ENCODE measurements at places on chromosomes 13 and 19.
A peak's percentile ranks its signal among the peaks of the same experiment; 100 is the strongest.

DNA sequence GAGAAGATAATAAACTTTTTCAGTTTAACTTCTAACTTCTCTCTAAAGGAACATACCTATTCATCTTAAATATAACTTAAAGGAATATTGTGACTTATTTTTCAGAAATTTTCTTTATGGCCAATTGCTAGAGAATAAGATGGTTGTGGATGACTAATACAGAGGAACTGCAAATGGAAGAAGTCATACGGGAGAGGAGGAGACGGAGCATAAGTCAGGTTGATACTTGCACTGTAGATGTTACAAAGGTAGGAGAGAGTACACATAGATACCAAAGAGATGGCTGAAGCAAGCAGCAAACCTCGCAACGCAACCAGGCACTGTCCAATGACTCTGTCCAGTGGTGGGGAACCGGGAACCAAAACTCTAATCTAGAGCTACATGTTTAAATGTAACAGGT is 963.4 kb downstream of the PCDH9 start:
- no peak for DNase-seq

DNA sequence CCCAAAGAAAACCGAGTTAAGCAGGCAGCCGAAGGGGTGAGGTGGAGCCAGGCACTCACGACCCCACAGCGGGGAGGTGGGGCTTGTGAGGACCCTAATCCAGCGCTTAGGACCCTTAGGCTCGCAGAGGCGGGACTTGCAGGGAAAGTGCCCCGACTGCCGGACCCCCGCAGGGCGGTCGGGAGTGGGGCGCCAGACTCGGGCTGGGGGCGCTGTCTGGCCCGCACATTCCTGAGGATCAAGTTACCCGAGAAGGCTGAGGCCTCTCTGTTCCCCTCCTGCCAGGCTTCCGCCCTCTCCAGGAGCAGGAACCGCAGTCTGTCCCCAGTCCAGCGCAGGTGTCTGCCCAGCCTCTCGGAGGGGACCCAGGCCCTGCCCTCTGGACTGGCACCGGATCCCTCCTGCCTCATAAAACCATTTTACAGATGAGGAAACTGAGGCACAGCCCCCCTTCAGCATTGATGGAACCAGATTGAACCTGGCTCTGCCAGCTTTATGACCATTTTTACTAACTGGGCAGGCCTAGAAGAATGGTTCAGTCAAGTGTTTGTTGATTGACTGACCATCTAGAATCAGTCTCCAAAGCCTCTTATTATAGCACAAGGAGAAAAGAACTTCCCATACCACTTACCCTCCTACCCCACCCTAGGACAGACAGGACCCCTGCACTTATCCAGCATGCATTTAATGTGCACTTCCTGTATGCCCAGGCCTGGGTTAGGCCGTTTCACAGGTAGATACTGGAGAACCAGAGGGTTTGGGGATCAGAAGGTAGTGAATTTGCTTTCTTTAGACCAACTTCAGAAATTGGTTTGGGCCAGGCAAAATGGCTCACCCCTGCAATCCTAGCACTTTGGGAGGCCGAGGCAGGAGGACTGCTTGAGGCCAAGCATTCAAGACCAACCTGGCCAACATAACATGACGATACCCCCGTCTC is 6.7 kb upstream of the JUND start:
- no peak for DNase-seq

GRCh38 chr19:43651758-43652545 is 12.3 kb upstream of the CADM4 start:
- DNase-seq = no peak

GRCh38 chr13:103276775-103277498 is 210.7 kb upstream of the SLC10A2 start:
- no peak for DNase-seq

DNA sequence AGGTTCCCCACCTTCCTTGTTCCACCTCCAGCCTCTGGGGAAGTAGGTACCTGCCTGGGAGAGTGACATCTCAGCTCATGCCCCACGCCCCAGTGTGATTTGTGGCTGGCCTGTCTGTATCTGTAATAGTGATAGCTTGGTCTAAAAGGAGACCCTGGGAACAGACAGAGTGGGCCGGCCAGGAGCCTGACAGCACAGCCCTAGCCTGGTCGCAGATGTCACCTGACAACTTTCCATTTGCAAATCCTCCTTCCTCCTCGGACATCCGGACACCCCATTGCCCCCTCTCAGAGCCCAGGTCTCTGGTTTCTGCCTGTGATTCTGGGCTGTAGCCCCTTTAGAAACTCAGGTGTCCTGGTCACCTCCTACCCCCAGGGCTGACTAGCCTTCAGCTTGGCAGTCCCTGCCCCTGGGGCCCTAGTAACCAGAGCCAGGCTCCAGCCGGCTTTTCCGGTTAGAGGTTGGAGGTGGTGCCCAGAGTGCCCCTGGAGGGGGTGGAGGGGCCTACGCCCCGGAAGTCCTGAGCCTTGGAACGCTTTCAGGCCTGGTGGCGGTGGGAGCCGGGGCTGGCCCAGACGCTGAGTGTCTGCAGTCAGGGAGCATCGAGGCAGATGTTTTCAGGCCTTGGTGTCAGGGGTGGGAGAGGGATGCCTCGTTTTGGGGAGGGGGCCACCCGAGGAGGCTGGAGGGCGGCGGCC is 6.5 kb downstream of the LRRC8E start:
- no peak for DNase-seq

GRCh38 chr13:78197231-78197630 is 278.6 kb upstream of the EDNRB start:
- no peak for DNase-seq

DNA sequence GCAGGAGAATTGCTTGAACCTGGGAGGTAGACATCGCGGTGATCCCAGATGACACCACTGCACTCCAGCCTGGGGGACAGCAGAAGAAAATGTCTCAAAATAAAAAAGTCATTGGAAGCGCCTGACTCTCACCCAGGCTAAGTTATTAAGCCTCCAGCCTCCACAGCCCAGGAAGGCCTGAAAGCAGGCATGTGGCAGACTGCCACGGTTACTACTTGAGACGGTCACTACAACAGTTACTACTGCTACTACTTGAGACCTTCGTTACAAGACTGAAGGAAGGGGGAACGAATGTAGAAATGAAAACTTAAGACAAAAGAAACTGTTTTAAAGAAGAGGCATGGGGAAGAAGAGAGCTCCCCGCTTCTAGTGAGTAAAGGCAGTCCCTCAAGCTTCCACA is 9.6 kb downstream of the PRR22 start:
- DNase-seq = no peak

GRCh38 chr13:73676550-73677047 is 457.6 kb downstream of the KLF12 start:
- no peak for DNase-seq

GRCh38 chr13:110640591-110641029 is 25.3 kb downstream of the NAXD start:
- no peak for DNase-seq

- no peak for DNase-seq
Observed at GRCh38 chr19:9885077-9885552, 50.0 kb downstream of the PIN1 start.

- peak; percentile 59 for DNase-seq
Observed at GRCh38 chr19:42440357-42441048, 2.2 kb downstream of the CXCL17 start.

DNA sequence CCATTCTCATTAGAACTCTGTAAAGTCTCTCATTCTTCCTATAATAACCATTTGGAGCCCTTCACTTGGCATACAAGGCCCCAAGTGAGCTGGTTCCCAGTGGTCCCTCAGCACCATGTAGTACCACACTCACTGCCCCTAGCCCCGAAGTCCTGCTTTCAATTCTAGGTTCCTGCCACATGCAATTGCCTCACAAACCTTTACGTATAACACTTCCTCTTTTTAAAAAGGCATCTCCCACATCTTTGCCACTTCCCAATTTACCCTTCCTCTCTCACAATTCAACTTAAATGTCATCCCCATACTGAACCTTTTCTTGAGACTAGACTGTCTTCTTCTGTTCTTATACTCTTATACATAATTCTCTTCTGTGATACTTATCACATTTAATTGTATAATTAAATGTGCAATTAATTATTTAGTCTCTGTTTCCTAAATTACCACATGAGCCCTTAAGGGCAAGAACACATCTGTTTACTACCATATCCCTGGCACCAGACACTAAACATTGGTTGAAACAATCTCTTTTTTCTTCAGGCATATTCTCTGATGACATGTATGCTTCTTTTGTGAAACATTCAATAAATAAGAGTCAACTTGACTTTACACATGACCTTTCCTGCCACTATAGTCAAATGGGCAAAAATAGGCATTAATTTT is 304.0 kb downstream of the SPRY2 start:
- no peak for DNase-seq

DNA sequence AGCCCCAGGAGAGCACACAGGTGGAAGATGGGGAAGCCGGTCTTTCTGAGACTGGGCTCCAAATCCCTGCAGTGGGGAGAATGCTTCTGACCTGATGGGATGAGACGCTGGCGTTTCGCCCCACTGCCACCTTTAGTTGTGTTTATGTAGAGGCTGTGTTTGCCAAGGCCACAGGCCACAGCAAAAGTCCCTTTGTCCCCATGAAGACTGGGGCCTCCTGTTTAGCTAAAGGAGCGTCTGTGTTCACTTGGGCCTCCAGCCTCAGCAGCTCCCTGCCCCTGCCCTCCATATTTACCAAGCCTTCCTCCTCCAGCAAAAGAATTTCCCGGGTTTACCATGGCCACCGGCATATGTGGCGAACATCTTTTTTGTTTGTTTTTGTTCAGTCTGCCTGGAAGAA is 10.4 kb upstream of the KLK14 start:
- DNase-seq = no peak

- no peak for DNase-seq
Observed at GRCh38 chr19:40261631-40262030, 23.5 kb downstream of the AKT2 start.

GRCh38 chr19:5052515-5052914 is 83.6 kb downstream of the KDM4B start:
- no peak for DNase-seq

- DNase-seq = no peak
Observed at GRCh38 chr13:104831831-104832230, 1703.6 kb downstream of the EFNB2 start.

GRCh38 chr19:48218997-48219396 is 36.7 kb downstream of the CARD8 start:
- DNase-seq = no peak

DNA sequence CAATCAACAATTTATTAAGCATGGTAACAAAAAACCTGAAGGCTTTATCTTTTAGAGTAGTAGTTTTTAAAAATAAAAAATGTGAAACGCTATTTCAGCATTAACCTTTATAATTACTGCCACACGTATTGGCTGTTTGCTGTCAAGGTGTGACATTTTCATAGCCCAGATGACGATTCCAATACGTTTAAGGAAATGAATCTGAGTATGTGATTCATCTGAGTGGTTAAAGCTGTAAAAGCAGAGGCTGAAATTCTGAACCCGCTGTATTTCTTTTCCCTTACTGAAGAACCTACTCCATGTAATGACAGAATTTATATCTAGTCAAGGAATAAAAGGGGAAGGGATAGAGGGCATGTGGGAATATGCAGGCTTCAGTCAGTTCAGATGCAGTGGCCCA is 166.0 kb downstream of the LMO7 start:
- no peak for DNase-seq

DNA sequence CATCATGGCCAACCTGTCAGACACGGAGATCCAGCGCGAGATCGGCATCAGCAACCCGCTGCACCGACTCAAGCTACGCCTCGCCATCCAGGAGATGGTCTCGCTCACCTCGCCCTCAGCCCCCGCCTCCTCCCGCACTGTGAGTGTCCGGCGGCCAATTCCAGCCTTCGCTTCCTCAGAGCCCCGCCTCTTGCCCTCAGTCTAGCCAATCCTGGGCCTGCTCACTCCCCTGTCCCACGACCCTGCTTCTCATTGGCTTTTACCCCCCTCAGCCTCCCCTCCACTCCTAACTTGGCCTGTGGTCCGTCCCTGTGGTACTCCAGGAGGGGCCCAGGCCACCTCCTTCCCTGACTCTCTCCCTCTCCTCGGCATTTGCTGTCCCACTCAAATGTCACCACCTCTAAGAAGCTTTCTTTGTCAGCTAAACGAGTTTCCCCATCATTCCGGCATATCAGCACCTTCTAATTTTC is 12.3 kb downstream of the HRC start:
- DNase-seq = peak; percentile 45

DNA sequence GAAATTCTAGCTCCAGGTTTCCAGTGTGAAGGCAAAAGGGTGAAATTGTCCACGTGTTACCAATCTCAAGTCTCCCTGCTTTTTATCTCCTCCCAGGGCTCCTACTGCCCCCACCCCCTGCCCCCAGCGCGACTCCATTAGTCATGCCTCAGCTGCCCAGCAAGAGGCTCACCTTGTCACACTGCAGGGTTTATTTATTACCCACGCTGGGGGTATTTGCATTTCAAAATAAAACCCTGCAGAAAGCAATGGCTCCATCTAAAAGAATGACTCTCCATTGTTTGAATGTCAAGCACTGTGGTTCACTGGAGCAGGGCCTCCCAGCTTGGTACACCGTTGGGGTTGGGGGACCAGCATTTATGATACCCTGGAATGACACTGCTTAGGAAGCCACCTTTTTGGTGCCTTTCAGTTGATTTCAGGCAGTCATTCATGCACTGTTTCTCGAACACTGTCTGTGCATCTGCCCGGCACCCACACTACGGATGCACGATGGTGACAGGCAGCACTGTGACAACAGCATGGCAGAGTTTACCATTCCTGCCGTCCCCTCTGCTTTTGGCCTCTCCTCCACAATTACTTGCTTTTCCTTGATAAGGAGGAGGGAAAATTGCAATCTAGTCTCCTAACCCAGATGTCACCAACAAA is 9.9 kb upstream of the POP4 start:
- DNase-seq = no peak

DNA sequence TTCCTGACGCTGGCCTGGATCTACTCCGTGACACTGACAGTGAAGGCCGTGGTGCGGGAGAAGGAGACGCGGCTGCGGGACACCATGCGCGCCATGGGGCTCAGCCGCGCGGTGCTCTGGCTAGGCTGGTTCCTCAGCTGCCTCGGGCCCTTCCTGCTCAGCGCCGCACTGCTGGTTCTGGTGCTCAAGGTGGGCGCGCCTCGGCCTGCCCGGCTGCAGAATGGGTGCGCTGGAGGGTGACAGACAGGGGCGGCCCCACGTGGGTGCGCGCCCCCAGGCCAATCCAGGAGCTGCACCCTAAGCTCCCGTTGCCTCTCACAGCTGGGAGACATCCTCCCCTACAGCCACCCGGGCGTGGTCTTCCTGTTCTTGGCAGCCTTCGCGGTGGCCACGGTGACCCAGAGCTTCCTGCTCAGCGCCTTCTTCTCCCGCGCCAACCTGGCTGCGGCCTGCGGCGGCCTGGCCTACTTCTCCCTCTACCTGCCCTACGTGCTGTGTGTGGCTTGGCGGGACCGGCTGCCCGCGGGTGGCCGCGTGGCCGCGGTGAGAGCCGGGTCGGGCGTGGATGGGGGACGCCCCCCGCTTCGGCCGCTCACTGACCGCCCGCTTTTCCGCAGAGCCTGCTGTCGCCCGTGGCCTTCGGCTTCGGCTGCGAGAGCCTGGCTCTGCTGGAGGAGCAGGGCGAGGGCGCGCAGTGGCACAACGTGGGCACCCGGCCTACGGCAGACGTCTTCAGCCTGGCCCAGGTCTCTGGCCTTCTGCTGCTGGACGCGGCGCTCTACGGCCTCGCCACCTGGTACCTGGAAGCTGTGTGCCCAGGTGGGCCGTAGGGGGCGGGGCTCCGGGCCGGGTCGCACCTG is 7.2 kb downstream of the ABCA7 start:
- no peak for DNase-seq

GRCh38 chr13:94300401-94300800 is 179.1 kb downstream of the DCT start:
- no peak for DNase-seq

Measured in stimulated activated CD8-positive, alpha-beta memory T cell treated with anti-CD3 and anti-CD28 coated beads, Interleukin-7, amount 100 ng/mL, for 24 hours (primary cell).